ENCODE measurements at places on chromosomes 12 and 14.
A peak's percentile ranks its signal among the peaks of the same experiment; 100 is the strongest.

GRCh38 chr12:112685321-112685720 lies 106.2 kb upstream of the RPH3A start:
- H3K27ac ChIP-seq: no peak overlapping the region
- H3K27me3 ChIP-seq: no peaks in the 10 kb centered on the region
- no peak overlapping the region for H3K4me3 ChIP-seq
- no peak for DNase-seq
- no peaks in the 10 kb centered on the region for H3K4me1 ChIP-seq

DNA sequence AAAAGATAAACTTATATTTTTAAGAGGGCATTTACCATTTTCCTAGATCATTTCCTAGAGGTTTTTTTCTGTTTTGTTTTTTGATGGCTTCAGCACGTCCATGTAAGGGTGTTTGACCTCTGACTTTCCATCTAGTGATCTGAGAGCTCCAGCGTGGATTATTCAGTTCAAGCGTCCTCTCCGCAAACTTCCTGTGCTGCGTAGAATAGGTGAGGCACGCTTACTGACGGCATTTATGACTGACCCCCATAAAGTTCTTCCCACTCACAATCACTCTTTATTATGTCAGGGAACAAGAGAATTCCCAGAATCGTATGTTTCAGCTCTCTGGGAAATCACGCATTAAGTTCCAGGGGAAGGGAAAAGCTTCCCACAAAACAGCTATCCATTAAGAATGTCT lies 16.4 kb downstream of the CCDC92 start:
- H3K4me1 ChIP-seq: no peaks in the 10 kb centered on the region
- no peaks in the 10 kb centered on the region for H3K36me3 ChIP-seq
- no peak overlapping the region for H3K4me3 ChIP-seq
- DNase-seq: no peak
- no peak overlapping the region for H3K27ac ChIP-seq
- no peaks in the 10 kb centered on the region for H3K27me3 ChIP-seq

GRCh38 chr12:29505122-29505521 lies 7.6 kb upstream of the OVCH1 start:
- H3K27me3 ChIP-seq: no peaks in the 10 kb centered on the region
- H3K36me3 ChIP-seq: no peaks in the 10 kb centered on the region
- no peak overlapping the region for H3K27ac ChIP-seq
- H3K4me1 ChIP-seq: no peaks in the 10 kb centered on the region
- H3K4me3 ChIP-seq: no peak overlapping the region

DNA sequence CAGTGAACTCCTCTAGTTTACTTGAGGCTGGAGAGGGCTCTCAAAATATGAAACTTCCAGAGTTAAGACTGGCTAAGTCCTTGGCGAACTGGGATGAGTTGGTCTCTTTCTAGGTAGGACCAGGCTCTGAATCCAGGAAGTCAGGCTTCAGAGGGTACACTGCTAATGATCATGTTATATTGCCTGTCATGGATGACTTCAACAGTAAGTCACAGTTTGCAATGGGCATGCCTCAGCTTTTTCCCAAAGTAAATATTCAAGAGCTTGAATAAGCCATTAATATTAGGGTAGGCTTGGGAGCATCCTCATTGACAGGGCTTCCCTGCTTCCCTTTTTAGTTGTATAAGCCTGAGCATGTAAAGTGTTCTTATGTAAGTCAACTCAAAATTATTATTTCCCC lies 61.7 kb upstream of the PTHLH start:
- no peaks in the 10 kb centered on the region for H3K27me3 ChIP-seq
- no peaks in the 10 kb centered on the region for H3K4me1 ChIP-seq
- no peak for DNase-seq
- H3K4me3 ChIP-seq: no peak overlapping the region

DNA sequence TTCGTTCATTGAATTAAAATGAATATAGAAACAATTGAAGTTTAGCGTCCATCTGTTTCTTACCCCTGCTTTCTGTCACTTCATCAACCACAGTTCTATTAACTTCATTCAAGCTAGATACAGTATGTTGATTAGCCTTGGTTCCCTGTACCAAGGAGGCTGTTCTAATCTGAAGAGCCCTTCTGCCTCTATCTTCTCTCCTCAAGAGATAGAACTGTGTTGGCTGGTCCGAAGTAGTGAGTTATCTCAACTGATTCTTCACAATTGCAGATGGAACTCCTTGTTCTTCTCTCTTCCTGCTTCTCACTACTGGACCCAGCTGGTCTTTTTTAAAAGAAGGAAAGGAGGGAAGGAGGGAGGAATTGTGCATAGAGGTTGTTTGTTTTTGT lies 82.1 kb upstream of the TRAF3 start:
- no peak overlapping the region for H3K27ac ChIP-seq
- no peak overlapping the region for H3K4me3 ChIP-seq
- H3K4me1 ChIP-seq: peaks cover 23% of the 10 kb centered on the region

GRCh38 chr14:63046339-63047268 lies 1.3 kb upstream of the KCNH5 start:
- no peak for DNase-seq
- H3K27ac ChIP-seq: no peak overlapping the region
- H3K4me3 ChIP-seq: peak overlapping the region; percentile 27
- H3K36me3 ChIP-seq: no peaks in the 10 kb centered on the region
- H3K27me3 ChIP-seq: peaks cover 82% of the 10 kb centered on the region

- peaks cover 43% of the 10 kb centered on the region for H3K4me1 ChIP-seq
- no peaks in the 10 kb centered on the region for H3K27me3 ChIP-seq
- H3K36me3 ChIP-seq: peaks cover 9% of the 10 kb centered on the region
- H3K4me3 ChIP-seq: peak overlapping the region; percentile 9
- H3K27ac ChIP-seq: peak overlapping the region; percentile 93
These were observed 4.7 kb downstream of the TNFRSF1A start for GRCh38 chr12:6336889-6337853.

- H3K27ac ChIP-seq: no peak overlapping the region
- H3K27me3 ChIP-seq: no peaks in the 10 kb centered on the region
- no peaks in the 10 kb centered on the region for H3K4me1 ChIP-seq
- no peak for DNase-seq
- H3K4me3 ChIP-seq: no peak overlapping the region
These were observed 170.2 kb downstream of the ERC1 start for GRCh38 chr12:1161197-1161596.

DNA sequence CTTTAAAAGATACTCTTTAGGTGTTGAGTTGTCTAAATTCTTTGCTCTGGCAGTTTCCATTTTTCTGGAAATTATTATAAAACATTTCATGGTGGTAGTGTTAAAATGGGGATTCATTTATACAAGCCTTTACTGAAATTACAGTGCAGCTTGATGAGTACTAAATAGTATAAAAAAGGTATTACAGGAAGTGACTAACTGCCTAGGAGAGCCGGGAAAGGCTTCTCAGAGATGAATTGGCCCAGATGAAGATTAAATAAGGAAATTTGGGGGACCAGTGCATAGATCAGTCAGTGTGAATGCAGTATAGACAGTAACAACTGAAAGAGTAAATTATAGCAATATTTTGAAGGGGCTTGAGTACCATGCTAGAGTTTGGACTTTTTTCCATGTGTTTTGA lies 7.5 kb downstream of the PSMA6 start:
- no peaks in the 10 kb centered on the region for H3K36me3 ChIP-seq
- H3K4me3 ChIP-seq: no peak overlapping the region
- peaks cover 20% of the 10 kb centered on the region for H3K4me1 ChIP-seq
- no peak for DNase-seq
- H3K27ac ChIP-seq: peak overlapping the region; percentile 85

DNA sequence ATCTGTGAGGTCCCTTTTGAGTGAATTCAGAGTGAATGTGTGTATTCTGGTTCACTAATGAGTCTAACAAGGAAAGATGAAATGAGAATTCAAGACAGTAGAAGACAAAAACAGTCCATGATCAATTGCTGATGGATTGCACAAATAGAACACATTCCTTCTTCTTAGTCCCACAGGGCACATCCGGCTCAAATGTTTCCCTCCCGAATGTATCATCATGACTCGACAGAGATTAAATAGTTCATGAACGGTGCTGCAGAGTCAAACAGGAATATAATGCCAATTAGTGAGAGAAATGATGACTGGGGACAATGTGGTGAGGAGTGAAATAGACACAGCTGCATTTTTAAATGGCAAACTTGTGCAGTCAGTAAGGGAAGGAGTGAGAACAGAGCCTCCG lies 11.5 kb upstream of the SFSWAP start:
- H3K4me3 ChIP-seq: no peak overlapping the region
- no peaks in the 10 kb centered on the region for H3K36me3 ChIP-seq
- H3K4me1 ChIP-seq: no peaks in the 10 kb centered on the region
- H3K27me3 ChIP-seq: no peaks in the 10 kb centered on the region
- DNase-seq: no peak

DNA sequence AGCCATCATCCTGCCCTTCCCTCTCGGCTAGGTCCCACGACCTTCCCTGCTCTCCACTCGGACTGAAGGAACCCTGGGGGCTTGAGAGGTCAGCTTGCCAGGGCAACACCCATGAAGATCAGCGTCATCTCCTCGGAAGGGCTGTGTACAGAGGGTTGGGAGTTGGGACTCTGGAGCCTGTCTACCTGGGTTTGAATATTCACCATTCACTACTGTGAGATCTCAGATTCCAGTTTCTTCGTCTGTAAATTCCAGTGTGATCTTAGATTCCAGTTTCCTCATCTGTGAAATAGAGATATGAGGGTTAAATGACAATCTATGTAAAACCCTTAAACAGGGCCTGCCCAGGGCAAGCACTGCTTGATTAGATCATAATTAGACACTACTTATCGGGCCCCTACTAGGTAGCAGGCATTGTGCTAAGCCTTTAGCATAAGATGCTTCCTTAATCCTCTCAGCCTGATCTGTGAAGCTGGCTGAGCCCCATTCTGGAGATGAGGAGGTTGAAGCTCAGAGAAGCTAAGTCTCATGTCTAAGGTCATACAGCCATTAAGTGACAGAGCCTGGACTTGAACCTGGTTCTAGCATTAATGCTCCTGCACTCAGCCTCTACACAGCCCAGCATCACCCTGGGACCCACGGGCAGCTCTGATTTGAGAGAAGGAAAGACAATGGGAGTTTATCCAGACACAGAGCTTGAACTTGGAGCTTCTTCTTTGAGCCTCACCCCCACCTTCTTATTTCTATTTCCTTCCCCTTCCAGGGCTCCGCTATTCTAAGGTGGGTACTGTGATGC lies 612 bp upstream of the ZDHHC22 start:
- H3K4me1 ChIP-seq: peaks cover 2% of the 10 kb centered on the region
- H3K36me3 ChIP-seq: no peaks in the 10 kb centered on the region
- no peak for DNase-seq
- H3K4me3 ChIP-seq: peak overlapping the region; percentile 32

DNA sequence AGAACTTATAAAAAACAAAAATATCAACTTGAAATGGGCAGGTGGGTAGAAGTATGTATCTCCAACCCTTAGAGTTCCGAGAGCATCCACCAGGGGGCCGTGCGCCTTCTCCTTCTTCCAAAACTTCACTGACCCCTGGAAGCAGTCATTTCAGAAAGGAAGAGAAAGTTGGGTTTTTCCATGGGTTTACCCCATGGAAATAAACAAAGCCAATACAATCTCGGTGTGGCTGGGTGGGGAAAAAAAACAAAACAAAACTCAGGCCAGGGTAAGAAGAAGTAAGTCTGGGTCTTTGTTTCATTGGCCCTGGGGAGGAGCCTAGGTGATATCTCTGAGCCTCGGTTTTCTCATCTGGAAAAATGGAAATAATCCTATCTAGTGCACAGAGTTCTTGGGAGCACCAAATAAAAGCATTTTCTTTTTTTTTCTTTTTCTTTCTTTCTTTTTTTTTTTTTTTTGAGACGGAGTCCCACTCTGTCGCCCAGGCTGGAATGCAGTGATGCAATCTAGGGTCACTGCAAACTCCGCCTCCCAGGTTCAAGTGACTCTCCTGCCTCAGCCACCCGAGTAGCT lies 33.6 kb upstream of the HNF1A start:
- DNase-seq: peak; percentile 62
- H3K36me3 ChIP-seq: no peaks in the 10 kb centered on the region
- H3K4me1 ChIP-seq: no peaks in the 10 kb centered on the region
- H3K27me3 ChIP-seq: no peaks in the 10 kb centered on the region
- no peak overlapping the region for H3K4me3 ChIP-seq
- no peak overlapping the region for H3K27ac ChIP-seq

GRCh38 chr12:52207895-52208294 lies 16.1 kb upstream of the KRT80 start:
- H3K27me3 ChIP-seq: peaks cover 40% of the 10 kb centered on the region
- DNase-seq: no peak
- no peak overlapping the region for H3K27ac ChIP-seq
- no peak overlapping the region for H3K4me3 ChIP-seq
- no peaks in the 10 kb centered on the region for H3K36me3 ChIP-seq

DNA sequence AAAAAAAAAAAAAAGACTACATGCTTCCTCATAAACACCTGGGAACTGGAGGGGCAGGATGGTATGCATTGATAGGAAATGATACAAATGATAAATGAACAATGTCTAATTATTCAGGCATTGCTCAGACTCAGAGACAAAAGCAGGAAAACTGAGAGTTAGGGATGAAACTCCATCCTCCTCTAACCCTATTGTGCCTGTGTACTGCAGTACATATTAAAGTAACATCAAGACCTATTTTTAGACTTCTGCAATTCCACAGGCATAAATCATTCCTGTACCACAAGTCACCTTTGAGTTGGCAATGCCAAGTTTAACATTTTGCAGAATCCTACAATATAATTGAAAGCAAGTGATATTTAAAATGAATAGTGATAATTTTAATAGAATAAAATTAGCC lies 156.5 kb upstream of the USP15 start:
- DNase-seq: no peak
- H3K27ac ChIP-seq: no peak overlapping the region
- no peaks in the 10 kb centered on the region for H3K36me3 ChIP-seq
- peaks cover 13% of the 10 kb centered on the region for H3K4me1 ChIP-seq

- H3K4me3 ChIP-seq: no peak overlapping the region
- no peaks in the 10 kb centered on the region for H3K36me3 ChIP-seq
- peaks cover 45% of the 10 kb centered on the region for H3K27me3 ChIP-seq
- DNase-seq: no peak
- H3K27ac ChIP-seq: no peak overlapping the region
These were observed 8.6 kb downstream of the ARHGAP9 start for GRCh38 chr12:57470970-57471656.

GRCh38 chr12:56193025-56193578 lies 3.8 kb upstream of the SMARCC2 start:
- peak overlapping the region; percentile 25 for H3K27ac ChIP-seq
- peaks cover 8% of the 10 kb centered on the region for H3K4me1 ChIP-seq
- no peaks in the 10 kb centered on the region for H3K36me3 ChIP-seq
- DNase-seq: peak; percentile 92
- no peak overlapping the region for H3K4me3 ChIP-seq

DNA sequence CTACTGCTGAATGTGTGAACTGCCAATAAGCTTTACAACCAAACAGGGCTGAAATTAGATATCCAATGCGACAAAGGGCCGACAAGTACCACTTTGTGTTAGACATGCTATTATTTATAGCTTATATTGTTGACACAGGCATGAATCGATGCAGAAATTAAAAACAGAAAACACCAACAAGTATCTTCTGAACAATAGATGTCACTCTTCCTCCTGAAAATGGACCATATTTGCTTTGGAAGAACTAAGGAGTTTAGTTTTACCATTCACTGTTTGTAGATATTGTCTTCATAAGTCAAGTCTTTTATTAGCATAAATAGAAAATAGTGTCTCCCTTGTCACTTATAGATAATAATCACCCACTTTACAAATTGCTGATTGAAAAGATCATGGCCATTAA lies 86.5 kb downstream of the LRIG3 start:
- H3K27me3 ChIP-seq: no peaks in the 10 kb centered on the region
- no peaks in the 10 kb centered on the region for H3K36me3 ChIP-seq
- no peak overlapping the region for H3K4me3 ChIP-seq
- DNase-seq: no peak
- no peak overlapping the region for H3K27ac ChIP-seq

- H3K27me3 ChIP-seq: no peaks in the 10 kb centered on the region
- H3K4me3 ChIP-seq: no peak overlapping the region
- H3K36me3 ChIP-seq: no peaks in the 10 kb centered on the region
- H3K27ac ChIP-seq: no peak overlapping the region
These were observed 248.6 kb upstream of the KRR1 start for GRCh38 chr12:75759842-75760572.
